ENCODE measurements at places on chromosomes 12 and 14. TPM values are rescaled to one million over a fixed set of nuclear protein-coding genes. Genes with fewer than 3 reads are reported as not detected.

The NEDD8 gene
- 233 TPM for total RNA-seq

The MYO1H gene
- total RNA-seq = not detected

The ADAMTS20 gene
- total RNA-seq = not detected

The KRT72 gene
- not detected for total RNA-seq

The BDKRB1 gene
- 0.51 TPM for total RNA-seq

The ADAM21 gene
- total RNA-seq = 0.37 TPM

The SMCO3 gene
- total RNA-seq = not detected

The RHNO1 gene
- 60.9 TPM for total RNA-seq

The TAS2R46 gene
- 1.1 TPM for total RNA-seq

The SOCS2 gene
- 38.7 TPM for total RNA-seq

The ANGEL1 gene
- total RNA-seq = 21.3 TPM
